Activated T-helper 17 cell treated with anti-CD3 and anti-CD28 coated beads, Interleukin-2, amount 50 U/mL, for 72 hours (primary cell): ENCODE measurements at places on chromosomes 4 and X. TPM values are rescaled to one million over a fixed set of nuclear protein-coding genes. Genes with fewer than 3 reads are reported as not detected.

GRCh38 chr4:83639849-83640493 lies 104.1 kb downstream of the GPAT3 start:
- peak; percentile 56 for ATAC-seq

The NEUROG2 gene
- total RNA-seq = not detected

The TEX13D gene
- total RNA-seq = not detected

The SHROOM2 gene
- total RNA-seq = not detected

GRCh38 chrX:54931107-54931506 lies 10.5 kb downstream of the TRO start:
- ATAC-seq = no peak

- ATAC-seq = no peak
Measured at GRCh38 chr4:97828646-97829045, 314.6 kb downstream of the STPG2 start.

- no peak for ATAC-seq
Measured at GRCh38 chrX:133846311-133846710, 139.1 kb downstream of the GPC3 start.

DNA sequence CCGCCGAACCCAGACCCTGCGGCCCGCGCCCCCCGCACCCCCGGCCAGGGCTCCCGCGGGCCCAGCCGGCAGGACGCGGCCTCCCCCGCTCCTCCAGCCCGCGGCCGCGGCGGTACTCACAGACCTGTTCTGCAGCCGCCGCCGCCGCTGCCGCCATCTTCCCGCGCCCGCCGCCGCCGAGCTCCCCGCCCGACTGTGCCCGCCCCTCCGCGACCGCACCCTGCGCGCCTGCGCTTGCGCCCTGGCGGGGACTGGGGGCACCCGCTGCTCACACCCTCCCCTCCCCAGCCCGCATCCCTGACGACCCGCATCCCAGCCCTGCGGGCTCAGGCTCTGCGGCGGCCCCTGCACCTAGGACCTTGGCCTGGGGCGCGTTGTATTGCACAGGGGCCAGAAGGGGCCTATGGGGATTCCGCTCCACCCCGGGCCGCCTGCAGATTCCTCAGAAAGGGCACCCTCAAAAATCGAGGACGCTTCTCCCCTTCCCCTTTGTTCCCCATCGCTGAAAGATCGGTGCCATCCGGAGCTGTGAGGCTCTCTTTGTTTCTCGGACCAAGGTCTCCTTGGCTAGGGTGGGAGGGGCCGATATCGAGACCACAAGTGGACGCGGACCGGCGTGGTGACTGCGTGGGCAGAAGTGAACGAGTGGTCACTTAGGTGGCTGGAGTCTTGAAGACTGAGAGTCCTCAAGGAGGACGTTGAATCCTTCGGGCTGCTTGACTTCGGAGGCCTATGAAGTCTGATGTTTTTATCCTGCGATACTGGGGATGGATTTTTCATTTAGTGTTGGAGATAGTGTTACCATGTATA lies at the start of gene SGCB:
Gene SGCB (minus strand): TSS at position 197 of the 810 bp plus-strand sequence. CDS start 40 bp downstream, at position 157.
- peak; percentile 95 for ATAC-seq

The NPY1R gene
- total RNA-seq = not detected

DNA sequence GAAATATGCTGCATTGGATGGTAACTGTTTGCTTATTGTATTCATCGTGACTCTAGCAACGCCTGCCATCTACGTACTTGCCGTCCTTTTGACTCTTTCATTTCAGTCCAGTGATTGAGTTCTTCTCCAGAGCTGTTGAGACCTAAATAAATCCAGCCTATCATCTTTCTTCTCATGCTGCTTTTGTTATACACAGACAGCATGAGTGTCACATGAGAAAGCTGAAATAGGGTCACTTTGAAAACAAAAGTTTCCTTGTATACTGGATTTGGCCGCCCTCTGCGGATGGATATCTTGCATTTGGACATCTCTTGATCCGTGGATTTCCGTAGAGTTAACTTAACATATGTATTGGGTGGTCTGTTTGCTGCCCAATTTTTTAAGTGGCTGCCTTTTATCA lies 67.2 kb downstream of the TMPRSS11F start:
- ATAC-seq = no peak

DNA sequence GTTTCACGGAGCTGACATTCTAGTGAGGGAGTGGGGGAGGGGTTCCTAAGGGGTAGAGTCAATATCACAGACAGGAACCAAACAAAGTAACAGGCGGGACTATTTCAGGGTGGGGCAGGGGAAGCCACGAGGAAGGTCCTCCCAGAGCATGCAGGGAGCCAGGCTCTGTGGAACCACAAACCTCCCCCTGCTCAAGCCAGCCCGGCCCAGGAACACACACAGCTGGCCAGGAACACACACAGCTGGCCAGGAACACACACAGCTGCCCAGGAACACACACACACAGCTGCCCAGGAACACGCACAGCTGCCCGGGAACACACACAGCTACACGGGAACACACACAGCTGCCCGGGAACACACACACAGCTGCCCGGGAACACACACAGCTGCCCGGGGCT lies 24.8 kb downstream of the EVC2 start:
- no peak for ATAC-seq

GRCh38 chr4:187504974-187505797 lies 490.4 kb upstream of the ZFP42 start:
- ATAC-seq = no peak

- no peak for ATAC-seq
Measured at GRCh38 chr4:187086151-187086550, 362.5 kb upstream of the FAT1 start.

The ERVMER34-1 gene
- 0.19 TPM for total RNA-seq

The PITX2 gene
- not detected for total RNA-seq
